ENCODE measurements at places on chromosomes 1 and 21.

DNA sequence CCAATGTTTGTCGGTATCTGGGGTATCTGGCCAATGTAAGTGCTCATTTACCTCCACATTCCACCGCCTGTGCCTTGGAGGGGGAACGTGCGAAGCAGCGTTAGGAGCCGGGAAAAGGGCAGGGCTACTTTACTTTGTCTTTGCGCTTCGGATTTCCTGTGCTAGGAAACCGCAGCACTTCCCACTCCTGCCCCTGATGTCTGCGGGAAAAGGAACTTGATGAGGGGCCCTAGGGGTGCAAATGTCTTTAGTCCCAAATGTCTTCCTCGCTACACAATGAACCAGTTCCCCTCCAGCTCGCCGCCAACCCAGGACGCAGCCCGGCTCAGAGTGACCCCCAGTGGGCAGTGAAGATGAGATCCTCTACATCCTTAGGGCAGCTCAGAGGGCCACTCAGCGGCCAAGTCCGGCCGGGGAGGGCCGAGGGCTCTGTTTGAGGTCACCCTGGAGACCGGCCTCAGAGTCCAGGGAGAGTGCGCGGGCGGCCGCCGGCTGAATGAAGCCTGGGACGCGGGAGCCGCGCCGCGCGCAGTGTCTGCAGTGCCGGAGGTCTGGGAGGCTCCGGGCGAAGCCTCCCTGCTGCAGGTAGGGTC is at the start of gene DYNLT5:
TSS of gene DYNLT5 (plus strand) at position 460 of the 593 bp plus-strand sequence. CDS start 2,200 bp downstream, outside the sequence.
- DNase-seq, result no peak

DNA sequence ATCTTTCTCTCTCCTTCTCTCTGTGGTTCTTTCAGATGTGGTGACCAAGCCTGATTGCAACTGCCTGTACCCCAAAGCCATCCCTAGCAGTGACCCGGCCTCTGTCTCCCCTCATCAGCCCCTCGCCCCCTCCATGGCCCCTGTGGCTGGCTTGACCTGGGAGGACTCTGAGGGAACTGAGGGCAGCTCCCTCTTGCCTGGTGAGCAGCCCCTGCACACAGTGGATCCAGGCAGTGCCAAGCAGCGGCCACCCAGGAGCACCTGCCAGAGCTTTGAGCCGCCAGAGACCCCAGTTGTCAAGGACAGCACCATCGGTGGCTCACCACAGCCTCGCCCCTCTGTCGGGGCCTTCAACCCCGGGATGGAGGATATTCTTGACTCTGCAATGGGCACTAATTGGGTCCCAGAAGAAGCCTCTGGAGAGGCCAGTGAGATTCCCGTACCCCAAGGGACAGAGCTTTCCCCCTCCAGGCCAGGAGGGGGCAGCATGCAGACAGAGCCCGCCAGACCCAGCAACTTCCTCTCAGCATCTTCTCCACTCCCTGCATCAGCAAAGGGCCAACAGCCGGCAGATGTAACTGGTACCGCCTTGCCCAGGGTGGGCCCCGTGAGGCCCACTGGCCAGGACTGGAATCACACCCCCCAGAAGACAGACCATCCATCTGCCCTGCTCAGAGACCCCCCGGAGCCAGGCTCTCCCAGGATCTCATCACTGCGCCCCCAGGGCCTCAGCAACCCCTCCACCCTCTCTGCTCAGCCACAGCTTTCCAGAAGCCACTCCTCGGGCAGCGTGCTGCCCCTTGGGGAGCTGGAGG is 12.7 kb downstream of the CSF1 start:
- DNase-seq, result no peak

DNA sequence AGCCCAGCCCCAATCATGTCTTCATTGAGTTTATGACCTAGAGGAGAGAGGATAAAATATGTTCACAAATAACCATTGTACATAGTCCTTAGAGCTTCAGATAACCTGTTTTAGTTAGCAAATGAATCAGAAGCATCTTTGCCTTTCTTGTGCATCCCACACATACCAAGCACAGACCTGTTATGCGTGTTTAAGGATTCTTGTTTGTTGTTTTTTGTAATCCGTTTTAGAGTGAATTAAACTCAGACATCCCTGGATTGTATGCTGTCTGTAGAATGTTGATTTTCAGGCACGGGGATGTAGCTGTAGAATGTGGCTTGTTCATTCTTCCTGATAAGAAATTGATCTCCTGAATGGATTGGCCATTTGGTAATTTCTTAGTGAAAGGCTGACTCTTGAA is 135.8 kb downstream of the EDEM3 start:
- no peak for DNase-seq

GRCh38 chr1:227996187-227996950 is 10.4 kb upstream of the WNT3A start:
- no peak for DNase-seq

GRCh38 chr1:67551375-67551774 is 121.2 kb upstream of the SERBP1 start:
- DNase-seq, result no peak

DNA sequence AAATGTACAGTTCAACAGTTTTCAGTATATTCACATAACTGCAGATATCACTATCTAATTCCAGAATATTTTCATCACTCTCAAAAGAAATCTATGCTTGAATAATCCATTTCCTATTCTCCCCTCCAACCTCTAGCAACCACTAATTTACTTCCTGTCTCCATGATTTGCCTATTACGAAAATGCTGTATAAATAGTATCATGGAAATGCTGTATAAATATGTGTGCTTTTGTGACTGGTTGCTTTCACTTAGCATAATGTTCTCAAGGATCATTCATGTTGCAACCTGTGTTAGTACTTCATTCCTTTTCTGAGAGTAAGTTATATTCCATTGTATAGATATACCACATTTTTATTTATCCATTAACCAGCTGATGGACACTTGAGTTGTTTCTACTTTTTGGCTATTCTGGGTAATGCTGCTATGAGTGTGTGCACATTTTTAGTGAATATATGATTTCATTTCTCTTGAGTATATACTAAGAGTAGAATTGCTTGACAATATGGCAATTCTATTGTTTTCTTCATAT is 115.6 kb downstream of the TNFSF18 start:
- no peak for DNase-seq

- no peak for DNase-seq
Measured at GRCh38 chr1:231735411-231735810, 108.8 kb downstream of the DISC1 start.

DNA sequence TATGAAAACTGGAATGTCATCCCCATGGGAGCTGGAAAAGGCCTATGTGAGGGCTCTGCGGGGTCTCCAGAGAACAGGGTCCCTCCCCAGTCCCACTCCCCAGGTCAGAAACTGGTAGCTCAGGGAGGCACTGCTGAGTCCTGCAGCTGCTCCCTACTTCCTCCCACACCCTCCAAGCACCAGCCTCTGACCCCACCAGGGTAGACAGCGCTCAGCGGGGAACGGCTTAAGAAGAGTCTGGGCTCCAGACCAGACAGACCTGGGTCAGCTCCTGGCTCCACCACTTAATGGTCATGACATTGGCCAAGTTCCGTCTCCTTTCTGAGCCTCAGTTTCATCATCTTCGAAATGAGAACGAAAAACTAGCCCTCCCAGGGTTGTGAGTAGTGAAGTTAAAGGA is 7.2 kb downstream of the LRP8 start:
- DNase-seq, result no peak

- no peak for DNase-seq
Measured at GRCh38 chr1:85494904-85495266, 29.9 kb upstream of the DDAH1 start.

DNA sequence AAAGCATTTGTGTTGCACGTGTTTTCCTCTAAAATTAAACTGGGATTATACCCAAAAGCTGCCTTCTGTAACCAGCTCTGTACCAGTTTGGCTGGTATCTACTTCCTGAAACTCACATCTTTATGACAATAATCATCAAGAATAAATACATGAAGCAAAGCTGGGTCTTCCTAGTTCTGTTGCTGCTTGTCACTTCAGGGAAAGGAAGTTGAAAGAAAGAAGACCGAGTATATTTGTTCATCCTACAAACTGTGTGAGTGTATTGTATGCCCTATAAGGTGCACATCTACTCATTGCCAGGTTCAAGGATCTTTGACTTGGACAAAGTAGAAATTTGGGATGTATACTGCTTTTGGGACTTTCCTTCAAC is 29.1 kb upstream of the IFNGR2 start:
- DNase-seq, result no peak

- DNase-seq, result no peak
Measured at GRCh38 chr1:24421502-24421901, 5.9 kb downstream of the NIPAL3 start.

DNA sequence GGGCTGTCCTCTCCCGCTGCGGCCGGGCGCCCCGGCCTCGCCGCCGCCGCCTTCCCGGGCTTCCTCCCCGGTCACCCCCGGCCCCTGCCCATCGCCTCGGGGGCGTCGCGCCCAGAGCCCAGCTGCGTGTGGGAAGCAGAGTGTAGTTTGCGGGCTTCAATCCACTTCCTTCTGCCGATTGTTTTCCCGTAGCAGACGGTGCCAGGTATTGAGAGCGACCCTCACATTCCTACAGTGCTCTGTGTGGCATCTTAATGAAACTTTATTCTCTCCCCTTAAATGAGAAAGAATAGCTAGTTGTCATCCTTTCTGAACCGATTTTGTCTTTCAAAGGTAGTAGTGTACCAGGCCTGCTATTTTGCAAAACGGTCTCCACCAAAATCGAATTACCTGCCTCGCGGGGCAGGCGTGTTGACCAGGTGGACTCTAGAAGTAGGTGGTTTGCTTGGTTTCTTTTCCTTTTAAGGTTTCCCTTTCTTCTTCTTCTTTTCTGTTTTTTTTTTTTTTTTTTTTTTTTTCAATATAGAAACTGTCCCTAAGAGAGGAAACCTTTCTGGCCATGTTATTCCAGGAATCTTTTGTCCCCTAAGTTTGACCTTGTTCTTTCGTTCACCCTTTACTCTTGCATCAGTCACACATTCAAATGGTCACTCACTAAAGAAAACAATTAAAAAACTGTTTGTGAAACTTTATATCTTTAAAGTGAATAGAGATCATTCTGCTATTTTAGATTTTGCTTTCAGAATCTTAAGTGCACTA is 881 bp downstream of the USP25 start:
- peak; percentile 17 for DNase-seq

DNA sequence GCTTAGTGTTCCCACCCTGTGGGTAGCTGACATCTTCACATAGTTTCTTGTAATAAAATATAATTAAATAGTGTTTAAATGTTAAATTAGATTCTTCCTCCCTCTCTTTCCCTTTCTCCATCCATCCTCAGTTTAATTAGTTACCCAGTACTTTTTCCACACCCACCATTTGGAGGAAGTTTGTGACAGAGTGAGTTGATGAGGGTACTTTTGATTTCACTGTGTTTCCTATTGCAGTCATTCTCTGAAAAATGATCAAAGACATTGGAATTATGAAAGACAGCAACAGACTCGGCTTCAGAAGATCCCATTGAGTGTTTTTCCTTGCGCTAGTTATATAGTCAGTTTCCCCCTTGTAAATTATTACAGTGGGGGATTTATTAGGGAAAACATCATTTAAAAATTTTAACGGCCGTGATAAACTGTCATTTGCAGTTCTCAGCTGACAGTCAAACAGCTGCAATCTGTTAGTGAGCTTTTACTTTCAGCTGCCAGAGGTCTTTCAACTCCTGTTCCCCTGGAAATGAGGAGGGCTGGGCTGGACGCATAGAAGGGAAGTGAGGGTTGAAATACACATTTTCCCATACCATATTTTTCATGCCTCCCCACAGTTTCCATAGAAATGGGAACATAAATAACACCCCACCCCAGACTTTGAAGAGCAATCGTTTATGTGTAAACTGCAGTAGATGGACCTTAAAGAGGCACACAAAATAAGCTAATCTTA is 61.3 kb upstream of the CACYBP start:
- DNase-seq, result peak; percentile 33

- DNase-seq, result no peak
Measured at GRCh38 chr1:33928251-33928650, 64.4 kb downstream of the HMGB4 start.

DNA sequence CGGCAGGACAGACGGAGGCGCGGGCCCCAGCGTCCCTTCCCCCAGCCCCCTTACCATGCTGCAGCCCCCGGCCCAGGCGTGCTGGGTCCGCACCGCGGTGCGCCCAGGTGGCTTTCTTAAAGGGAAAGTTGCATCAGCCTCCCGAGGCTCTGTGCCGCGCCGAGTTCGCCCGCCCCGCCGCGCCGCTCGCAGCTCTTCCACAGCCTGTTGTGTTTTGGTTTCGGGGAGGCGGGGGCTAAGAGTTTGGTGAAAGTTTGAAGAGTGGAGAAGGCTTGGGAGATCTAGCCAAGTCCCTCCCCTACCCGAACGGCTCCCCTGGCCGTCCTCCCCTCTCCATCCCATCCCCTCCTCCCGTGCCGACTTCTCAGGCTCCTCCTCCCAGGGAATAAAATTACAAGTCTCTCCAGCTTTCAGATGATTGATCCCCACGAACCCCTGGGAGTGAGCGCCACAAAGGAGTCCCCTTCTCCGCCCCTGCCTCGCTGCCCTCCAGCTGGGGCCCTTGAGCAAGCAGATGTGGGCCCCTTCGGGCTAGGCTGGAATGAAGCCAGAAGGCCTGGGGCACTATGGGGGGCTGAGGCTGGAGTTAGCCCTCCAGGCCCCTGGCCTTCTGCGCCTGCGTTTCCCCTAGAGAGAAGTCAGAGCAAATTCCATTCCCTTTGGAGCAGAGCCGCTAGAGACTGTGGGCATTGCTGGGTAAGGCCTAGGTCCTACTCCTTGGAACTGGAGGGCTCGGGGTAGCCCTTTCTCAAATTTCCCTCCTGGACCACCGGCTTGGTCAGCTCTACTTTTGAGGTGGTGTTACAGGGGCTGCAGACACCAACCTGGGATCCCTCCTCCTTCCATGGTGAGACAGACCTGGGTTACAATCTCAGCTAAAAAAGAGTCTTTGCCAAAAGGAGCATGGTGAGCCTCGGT is at the start of gene SLC6A9:
TSS of gene SLC6A9 (minus strand) at position 211 of the 918 bp plus-strand sequence. CDS start 7,185 bp downstream, outside the sequence.
- DNase-seq, result no peak

- no peak for DNase-seq
Measured at GRCh38 chr21:43731476-43731875, 12.5 kb downstream of the PDXK start.

GRCh38 chr1:201719812-201720521 is 109.0 kb upstream of the IPO9 start:
- DNase-seq, result no peak

- DNase-seq, result no peak
Measured at GRCh38 chr1:2438038-2438437, 25.7 kb upstream of the PEX10 start.

- no peak for DNase-seq
Measured at GRCh38 chr1:3014050-3014440, 7.2 kb upstream of the ACTRT2 start.

DNA sequence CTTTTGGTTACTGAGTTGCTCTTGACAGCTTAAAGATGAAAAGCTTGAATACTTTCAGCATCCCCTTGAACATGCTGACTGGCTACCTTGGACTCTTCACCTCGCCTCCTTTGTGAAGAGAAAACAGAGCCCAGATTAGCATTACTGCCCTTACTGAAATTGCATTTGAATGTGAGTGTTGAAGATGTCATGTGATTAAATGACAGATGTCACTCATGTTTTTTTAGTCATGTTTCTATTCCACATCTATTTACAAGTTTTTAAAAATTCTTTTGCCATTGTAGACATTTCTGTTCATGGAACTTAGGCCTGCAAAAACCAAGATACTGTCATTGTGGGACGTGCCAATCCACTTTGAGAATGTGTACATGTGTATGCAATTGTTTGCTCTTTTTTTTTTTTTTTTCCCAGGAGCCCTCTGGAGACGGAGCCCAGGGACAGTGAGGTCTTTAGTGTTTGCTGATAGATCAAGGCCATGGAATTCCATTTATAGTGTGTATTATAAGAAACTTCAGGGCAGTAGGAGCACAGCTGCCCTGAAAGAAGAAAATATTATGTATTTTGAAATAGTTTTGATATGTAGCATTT is 25.7 kb upstream of the IVNS1ABP start:
- no peak for DNase-seq
